ENCODE measurements at places on chromosomes 6 and 20.

DNA sequence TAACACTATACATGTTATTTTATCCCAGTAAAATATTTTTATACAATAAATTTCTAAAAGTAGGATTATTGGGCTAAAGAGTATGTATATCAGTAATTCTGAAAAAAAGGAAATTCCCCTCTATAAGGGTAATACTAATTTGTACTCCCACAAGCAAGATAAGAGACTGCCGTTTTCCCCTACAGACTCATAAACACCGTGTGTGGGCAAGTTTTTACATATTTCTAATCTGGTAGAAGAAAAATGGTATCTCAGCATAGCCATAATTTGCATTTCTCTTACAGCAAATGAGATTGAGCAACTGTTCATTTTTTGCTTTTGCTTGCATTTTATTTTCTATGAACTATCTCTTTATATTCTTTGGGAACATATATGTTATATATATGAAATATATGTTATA, 26.0 kb upstream of the MYMX start:
- DNase-seq, result no peak

- DNase-seq, result no peak
Measured at GRCh38 chr20:33018169-33018931, 10.8 kb downstream of the BPIFB2 start.

- no peak for DNase-seq
Measured at GRCh38 chr6:5167501-5167900, 82.4 kb downstream of the PPP1R3G start.

DNA sequence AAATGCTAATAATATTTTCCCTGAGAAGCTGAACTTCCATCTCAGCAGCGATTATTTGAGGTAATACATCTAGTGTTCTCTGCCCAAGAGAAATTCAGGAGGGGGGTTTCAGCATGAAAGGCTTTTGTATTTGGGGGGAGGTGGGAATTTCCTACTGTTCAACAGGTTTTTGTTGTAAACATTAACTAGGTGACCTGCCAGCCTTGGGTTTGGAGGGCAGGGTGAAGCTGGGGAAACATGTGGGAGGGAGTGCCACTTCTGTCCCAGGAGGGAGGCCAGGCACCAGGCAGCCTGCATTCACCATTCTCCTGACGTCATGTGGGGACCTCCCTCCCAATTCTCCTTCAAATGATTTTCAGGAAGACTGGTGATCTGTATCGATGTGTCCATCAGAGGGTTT, 37.7 kb upstream of the PKHD1 start:
- no peak for DNase-seq

GRCh38 chr6:151057061-151057460, 182.7 kb upstream of the AKAP12 start:
- DNase-seq, result no peak
